ENCODE measurements at places on chromosomes 2 and 18. TPM values are rescaled to one million over a fixed set of nuclear protein-coding genes. Genes with fewer than 3 reads are reported as not detected.

SP9 gene
- polyA plus RNA-seq = not detected

ASB18 gene
- not detected for polyA plus RNA-seq

PXDN gene
- polyA plus RNA-seq = 271 TPM

TMEM198 gene
- 0.83 TPM for polyA plus RNA-seq

AGXT gene
- not detected for polyA plus RNA-seq

TRAF3IP1 gene
- polyA plus RNA-seq = 7.3 TPM

ADD2 gene
- 0.12 TPM for polyA plus RNA-seq

RRM2 gene
- 13.7 TPM for polyA plus RNA-seq

All from AG04450 (cell line).